ENCODE measurements at places on chromosomes 1 and 21.

DNA sequence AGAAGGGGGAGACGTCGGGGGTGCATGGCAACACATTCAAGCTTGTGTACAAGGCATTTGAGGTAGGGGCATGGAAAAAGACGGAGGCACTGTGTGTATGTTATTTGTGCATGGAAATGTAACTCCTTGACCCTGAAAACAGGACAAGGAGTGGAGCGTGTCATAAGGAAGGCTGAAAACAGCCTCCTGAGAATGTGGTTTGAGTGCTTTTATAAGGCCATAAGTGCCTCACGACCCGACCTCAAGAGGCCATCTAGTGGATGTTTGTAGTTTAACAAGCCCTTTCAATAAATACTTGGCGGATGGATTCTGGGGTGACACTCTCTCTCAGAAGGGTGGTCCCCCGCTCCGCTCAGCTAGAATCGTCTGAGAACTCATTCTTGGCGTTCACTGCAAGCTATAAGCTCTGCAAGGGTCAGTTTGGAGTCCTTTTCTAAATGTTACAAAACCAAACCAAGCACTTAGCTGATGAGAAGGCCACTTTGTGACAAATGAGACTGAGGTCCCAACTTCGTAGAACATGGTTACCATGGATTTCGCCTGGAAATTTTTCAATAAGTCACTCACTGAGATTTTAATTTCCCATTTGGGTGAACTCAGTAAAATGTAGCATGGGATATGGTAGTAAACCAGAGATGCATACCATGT is 38.8 kb upstream of the CLCA4 start:
- DNase-seq = no peak

DNA sequence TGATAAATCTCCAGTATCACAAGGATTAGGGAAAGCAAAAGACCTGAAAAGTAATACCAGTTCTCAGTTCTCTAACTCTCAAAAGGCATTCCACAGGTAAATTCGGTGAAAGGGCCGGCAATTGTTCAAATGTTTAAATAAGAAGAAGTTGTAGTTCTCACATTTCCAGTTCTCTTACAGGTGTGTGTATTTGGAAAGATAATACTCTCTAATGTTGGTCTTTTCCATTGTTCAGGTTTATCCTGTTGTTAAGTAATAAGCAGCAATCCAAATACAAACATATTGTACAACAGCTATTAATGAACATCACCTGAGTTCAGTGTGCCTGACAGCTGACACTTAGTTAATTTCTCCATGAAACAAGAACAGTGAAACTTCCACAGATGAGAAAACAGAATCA is 13.2 kb upstream of the PRKAB2 start:
- no peak for DNase-seq

DNA sequence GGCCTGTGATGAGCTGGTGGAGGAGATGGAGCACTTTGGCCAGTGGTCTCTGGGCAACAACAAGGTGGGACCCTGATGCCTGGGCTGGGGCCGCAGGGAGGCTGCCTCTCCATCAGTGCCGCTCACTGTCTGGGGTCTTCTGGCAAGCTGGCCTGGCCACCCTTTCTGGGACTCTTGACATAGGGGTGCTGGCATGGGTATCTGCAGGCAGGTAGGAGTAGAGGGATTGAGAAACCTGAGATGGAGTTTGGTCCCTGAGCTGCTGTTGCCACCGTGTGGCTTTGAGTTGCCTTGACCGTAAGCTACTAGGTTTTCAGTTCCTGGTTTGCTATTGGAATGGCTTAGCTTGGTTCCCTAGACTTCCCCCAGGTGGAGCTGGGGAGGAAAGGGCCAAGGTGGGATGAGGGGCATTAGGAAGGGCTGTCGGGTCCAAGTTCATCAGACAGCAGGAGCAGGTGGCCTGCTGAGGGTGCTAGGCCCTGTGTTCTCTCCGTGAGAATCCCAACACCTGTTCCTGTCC is 13.2 kb upstream of the MFN2 start:
- DNase-seq = no peak

DNA sequence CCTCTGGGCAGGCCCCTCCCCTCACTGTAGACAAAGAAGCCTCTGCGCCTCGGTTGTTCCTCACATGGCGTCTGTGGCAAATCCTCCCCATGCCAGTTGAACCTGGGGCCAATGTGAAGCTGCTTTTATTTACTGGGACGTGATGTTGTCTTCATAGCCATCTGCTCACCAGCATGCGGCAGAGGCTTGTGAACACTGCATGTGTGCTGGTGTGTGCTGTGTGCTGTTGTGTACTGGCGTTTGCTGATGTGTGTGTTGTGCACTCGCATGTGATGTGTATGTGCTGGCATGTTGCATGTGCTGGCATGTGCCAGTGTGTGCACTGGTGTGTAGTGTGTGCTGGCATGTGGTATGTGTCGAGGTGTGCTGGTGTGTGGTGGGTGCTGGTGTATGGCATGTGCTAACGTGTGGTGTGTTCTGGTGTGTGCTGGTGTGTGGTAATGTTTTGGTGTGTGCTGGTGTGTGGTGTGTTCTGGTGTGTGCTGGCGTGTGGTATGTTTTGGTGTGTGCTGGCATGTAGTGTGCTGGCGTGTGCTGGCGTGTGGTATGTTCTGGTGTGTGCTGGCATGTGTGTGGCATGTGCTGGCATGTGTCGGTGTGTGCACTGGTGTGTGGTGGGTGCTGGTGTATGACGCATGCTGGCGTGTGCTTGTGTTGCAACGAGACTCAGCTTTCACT is 37.2 kb upstream of the TRAPPC10 start:
- DNase-seq = no peak

DNA sequence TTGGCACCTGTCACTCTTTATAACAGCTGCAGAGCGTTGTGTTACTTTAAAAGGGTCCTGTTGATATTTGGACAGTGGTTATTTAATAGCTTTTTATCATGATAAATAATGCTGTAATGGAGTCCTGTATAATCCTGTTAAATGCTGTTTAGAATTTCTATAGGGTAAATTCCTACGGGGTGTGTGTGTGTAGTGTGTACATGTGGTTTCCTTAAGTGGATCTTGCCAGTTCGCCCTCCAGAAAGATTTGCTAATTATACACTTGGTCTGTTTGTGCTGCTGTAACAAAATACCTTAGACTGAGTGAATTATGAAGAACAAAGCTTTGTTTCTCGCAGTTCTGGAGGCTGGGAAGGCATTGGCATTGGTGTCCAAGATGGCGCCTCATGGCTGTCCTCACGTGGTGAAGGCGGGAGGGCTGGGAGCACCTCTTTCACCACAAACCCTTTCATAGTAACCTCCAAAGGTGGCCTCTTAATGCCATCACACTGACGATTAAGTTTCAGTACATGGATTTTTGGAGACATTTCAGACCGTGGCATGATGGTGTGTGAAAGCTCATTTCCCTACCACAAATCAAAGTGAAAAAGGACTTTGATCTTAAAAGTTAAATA is 11.2 kb downstream of the PRMT2 start:
- DNase-seq = no peak

GRCh38 chr1:209840611-209841010 is 12.8 kb downstream of the UTP25 start:
- DNase-seq = no peak

GRCh38 chr21:45763074-45763473 is 119.5 kb downstream of the PCBP3 start:
- no peak for DNase-seq

DNA sequence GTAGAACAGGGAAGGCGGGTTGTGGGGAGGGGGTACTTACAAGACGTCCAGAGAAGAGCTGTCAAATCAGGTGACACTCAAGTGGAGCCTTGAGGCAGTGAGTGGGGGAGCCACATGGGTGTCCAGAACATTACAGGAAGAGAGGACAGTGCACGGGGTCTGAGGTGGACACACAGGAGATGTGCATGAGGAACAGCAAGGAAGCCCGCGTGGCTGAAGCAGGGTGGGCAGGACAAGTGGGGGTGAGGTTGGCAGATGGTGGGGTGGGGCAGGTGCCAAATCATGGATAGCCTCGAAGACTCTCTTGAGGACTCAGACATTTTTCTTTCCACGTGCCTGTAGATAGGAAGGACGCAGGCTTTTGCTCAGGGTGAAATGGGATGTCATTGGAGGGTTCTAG is 921 bp downstream of the SMPDL3B start:
- no peak for DNase-seq

GRCh38 chr1:207962716-207963426 is 51.9 kb upstream of the CD34 start:
- DNase-seq = no peak

GRCh38 chr1:227951624-227952373 is 4.1 kb upstream of the WNT9A start:
- DNase-seq = no peak

GRCh38 chr1:224730540-224730939 is 114.4 kb downstream of the CNIH3 start:
- no peak for DNase-seq

DNA sequence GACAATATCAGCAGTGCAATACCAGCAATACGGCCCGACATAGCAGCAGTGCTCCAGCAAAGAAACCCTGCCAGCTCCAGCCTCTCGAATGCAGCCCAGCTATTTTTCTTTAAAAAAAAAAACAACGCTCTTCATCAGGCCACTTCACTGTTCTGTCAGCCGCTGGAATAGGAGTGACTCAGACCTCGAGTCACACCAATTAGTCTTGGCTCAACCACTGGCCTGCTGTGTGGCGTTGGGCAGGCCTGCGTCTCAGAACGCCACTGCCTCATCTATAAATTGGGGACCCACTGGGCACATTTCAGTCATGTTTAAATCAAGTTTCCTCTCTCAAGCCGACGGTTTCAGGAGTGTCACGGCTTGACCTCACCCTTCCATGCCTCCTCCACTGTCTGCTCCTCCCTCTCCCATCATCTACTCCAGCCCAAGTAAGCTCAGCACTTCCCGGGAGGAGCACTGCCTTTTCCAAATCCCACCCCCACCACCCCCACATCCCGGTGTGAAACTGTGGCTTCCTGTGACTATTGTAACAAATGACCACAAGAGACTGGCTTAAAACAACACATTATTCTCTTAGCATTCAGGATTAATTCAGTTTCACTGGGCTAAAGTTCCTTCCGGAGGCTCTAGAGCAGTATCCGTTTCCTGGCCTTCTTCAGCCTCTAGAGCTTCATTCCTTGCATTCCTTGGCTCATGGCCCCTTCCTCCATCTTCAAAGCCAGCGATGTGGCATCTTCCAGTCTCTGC is 71.9 kb upstream of the EFHD2 start:
- DNase-seq = no peak

- DNase-seq = no peak
These were observed 159.2 kb downstream of the AGBL4 start for GRCh38 chr1:49864581-49864980.

- DNase-seq = no peak
These were observed 60.8 kb downstream of the MEF2D start for GRCh38 chr1:156439777-156440183.

GRCh38 chr1:234398849-234399381 is 25.7 kb downstream of the COA6 start:
- DNase-seq = no peak

- no peak for DNase-seq
These were observed 61.8 kb downstream of the EXTL2 start for GRCh38 chr1:100832694-100833428.

GRCh38 chr21:20943561-20943997 is 54.6 kb upstream of the NCAM2 start:
- DNase-seq = no peak

DNA sequence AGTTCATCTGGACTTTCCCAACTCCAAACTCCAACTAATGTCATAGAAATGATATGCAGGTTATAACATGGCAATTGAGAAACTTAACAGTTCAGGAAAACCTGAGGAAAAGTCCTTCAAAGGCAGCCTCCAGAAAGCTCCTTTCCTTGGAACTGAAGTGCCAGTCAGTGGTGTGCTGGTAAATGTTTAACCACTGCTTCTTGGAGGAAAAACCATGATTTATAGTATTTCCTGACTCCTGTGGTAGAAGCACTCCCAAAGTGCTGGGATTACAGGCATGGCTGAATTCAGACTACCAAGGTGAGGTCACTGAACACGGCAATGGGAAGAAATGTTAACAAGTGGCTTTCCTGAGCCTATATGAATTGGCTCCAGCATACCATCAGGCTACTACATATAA is 26.7 kb upstream of the ZNHIT6 start:
- DNase-seq = no peak

DNA sequence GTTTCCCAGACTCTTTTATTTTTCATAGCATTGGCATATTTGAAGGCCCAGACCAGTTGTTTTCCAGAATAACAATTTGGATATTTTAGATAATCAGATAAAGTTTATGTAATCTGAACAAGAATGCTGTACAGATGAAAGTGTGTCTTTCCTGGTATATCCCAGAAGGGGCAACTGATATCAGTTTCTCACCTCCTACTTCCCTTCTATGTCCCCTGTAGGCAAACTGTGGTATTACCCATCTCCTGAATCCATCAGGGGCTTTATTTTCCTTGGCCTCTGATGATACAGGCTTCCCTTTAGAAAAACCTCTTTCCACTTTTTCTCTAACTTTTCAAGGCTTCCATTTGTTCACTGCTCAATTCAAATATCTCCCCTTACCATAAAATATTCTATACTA is 87.5 kb upstream of the RGS1 start:
- no peak for DNase-seq

DNA sequence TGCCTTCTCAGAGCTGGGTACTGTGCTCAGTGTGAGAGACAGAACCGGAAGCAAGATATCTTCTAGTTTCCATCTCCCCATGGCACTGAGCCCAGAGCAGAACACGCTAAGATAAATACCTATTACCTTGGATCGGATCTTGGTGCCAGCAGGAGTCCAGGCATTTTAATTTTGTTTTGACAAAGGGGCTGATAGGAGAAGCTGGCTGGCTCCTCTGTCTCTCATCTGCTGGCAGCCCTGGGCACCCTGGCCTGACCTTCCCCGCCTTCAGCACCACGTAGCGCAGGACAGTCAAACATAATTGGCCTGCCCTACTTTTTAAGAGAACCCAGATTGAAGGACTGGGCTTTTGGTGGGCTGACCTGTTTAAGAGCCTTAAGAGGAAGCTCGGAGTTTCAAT is 160.7 kb upstream of the KLHDC7A start:
- no peak for DNase-seq

- DNase-seq = no peak
These were observed 575.0 kb upstream of the CHRM3 start for GRCh38 chr1:238811211-238811879.

DNA sequence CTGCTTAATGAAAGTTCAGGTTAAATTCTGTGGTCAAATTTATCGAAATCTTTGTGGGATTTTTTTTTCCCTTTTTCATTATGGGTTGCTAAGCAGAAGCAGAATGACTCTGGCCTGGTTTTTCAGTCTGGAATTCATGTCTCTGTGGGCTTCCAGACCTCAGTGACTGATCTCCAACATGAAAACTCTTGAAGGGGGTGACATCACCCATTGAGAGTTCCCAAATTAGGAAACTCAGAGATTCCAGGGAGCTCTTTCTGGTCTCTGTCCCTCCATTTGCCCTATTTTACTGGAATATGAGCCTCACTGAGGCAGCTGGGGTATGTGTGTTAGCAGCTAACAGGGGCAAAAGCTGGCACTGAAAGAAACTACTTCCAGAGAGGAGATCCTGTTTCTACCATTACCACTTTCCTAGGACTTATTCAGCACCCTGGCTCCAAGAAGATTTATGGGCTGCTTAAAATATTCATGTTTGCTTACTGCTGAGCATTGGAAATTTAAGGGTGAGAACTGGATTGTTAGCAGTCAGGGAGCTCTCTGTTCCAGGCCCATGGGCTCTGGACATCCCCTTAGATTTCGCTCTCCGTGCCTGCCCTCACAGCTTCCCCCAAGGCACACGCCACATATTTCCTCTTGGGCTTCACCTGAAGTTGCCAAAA is 203.4 kb upstream of the SPAG17 start:
- no peak for DNase-seq

GRCh38 chr21:35319684-35320283 is 270.7 kb upstream of the RUNX1 start:
- DNase-seq = no peak

- no peak for DNase-seq
These were observed 735 bp downstream of the NBL1 start for GRCh38 chr1:19644681-19645410.

GRCh38 chr1:247530785-247531184 is 5.5 kb downstream of the OR2C3 start:
- no peak for DNase-seq

All from stimulated activated CD8-positive, alpha-beta memory T cell treated with anti-CD3 and anti-CD28 coated beads, Interleukin-4, amount 100 ng/mL, for 1 hour (primary cell).